ENCODE measurements at places on chromosomes 5 and 9.

DNA sequence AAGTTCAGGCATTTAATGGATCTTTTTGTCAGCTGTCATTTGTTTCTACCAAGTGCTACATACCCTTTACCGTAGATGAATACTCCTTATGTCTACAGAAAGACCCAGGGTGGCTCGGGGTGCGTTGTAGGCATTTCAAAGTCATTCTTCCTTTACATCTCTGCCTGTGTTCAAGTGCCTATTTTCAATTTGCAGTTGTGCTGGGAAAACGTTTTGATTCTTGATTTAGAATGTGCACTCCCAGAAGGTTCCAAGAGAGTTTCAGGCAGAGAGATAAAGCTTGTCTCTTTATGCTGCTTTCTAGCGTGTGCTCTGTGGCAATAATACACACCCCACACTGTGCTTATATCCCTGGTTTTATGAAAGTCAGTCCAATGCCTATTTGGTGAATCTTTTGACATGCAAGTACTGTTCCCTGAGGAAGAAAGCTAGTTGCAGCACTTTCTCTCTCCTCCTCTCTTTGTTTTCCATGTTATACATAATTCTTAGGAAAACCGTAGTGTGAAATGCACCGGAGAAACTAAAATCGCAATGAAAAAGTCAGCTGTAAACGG lies 828.1 kb upstream of the ZNF608 start:
- DNase-seq, result no peak

DNA sequence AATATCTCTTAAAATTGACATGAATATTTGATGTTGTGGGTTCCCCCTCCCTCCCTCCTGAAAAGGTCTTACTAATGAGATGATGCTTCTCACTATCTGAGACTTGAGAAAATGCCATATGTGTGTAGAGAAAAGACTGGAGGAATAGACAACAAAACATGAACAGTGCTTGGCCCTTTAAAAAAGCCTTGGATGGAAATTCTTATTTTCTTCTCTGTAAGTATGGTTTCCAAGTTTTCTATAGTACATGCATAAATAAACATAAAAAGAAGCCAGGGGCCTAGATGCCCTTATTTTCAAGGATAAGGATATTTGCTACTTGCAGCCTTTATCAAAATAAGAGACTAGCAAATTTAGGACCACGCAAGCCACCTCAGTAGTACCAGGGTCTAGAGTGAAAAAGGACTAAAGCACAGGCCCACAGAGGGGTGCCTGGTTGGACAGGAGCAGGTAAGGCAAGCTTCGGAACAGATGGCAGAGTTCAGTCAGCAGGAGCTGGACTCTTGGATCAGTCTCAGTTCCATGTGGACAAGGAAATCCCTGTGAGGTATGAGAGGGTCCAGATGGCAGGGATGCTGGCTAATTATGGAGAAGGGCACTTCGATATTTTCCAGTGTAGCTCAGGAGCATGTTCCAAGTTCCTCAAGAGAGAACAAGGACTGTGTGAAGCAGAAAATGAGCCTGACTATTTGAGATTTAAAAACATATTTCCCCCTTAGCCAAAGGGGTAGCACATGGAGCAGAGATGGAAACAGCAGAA lies 4.6 kb upstream of the ANP32B start:
- DNase-seq, result no peak

GRCh38 chr5:133854554-133854953 lies 113.9 kb downstream of the C5orf15 start:
- DNase-seq, result no peak

DNA sequence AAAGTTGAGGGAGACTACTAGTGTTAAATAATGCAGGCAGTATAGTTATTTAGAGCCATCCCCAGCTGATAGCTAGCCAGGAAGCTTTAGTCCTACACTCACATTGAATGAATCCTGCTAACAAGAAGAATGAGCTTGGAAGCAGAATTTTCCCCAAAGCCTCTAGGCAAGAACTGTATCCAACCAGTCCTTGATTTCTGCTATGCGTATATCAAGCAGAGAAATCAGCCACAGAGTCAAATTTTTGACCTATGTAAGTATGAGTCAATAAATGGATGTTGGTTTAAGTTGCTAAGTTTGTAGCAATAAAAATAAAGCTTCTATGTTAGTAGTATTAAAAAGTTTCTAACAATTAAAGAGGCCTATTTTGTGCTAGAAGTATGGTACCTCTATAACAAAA lies 672.1 kb upstream of the CHD1 start:
- no peak for DNase-seq

DNA sequence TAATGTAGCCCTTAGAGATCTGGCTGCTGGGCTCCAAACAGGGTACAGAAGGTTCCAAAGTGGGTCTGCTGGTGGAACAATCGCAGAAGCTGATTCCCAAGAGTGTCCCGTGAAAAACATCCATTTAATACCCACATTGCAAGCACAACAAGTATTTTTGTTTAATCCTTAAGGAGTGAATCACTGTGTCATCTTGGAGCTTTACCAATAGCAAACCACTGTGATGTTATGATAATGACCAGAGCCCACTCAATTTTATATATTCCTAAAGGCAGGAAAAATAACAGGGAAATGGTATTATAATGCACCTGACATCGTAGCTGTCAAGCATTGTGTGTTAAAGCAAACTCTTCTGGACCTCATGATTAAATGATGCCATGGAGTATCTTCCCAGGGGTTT lies 291.9 kb downstream of the FBXL7 start:
- DNase-seq, result no peak

DNA sequence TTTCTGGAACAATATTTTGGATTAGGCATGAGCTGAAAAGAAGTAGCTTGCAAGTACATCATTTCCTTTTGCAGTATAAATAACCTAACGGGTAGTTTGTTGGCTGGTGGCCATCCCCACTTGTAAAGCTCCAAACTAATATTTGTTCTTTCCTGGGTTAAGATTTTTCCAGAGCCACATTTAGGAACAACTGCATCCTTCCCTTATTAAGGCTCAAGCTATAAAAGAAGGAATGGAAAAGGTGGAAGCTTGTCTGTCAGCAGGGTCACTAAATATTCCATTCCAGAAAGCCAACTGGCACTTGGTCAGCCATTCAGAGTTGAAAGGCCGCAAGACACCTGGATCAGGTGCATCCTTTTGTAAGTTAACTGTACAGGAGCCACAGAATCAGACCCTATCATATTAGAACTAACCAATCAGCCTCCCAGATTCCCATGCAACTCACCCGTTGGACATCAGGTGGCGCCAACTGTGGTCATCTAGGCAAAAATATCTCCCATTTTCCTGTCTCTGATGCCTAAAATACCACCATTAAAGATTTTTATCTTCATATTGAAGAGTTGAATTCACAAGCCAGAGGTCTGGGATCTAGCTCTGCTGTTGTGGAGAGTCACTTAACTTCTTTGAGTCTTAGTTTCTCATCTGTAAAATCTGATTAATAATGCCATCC lies 82.9 kb downstream of the PTCD2 start:
- DNase-seq, result no peak

GRCh38 chr9:20728493-20729220 lies 44.6 kb downstream of the FOCAD start:
- DNase-seq, result no peak

GRCh38 chr5:32869216-32869615 lies 158.1 kb downstream of the NPR3 start:
- no peak for DNase-seq

DNA sequence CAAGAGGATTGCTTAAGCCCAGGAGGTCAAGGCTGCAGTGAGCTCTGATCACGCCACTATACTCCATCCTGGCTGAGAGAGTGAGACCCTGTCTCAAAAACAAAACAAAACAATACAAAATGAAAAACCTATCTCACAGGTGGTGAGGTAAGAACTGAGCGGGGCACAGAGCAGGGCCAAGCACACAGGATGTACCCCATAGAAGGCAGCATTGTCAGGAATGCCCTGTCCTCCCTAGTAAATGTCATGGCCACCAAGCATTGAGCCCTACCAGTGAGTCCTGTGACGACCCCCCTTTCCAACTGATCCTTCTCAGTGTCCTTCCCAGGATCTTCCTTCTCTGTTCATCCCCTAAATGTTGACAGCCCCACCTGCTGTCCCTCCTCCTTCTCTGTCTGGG lies 44.6 kb upstream of the ALDH1B1 start:
- DNase-seq, result no peak

GRCh38 chr9:136023410-136024225 lies 62.4 kb upstream of the UBAC1 start:
- no peak for DNase-seq

DNA sequence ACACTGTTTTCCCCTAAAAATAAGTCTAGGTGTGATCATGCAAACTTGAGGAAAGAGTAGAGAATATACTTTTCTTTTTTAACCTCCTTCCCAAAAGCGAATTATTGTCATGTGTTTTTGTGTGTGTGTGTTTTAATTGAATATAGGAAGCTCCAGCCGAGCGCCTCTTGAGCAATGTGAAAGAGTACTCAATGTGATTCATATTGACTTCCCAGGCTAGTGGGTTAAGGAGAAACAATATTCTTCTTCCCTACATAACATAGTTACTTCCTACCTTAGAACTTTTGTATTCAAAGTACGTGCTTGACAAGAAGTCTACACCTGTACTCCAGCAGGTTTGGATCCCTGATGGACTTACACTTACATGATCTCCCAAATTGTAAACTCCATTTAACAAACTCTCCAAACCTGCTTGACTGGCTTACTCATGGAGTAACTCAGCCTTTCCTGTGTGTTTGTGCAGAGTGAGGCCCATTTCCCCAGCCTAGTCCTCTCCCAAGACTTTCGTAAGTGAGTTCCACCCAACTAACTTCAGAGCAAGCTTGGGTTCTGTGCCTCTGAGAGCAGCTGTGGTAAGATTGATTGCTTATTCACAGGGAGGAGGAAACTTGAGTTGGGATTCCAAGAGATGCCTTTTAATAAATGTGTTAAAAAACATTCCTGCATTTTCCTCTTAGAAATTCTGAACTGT lies 9.3 kb downstream of the SLC28A3 start:
- DNase-seq, result no peak

GRCh38 chr5:83453937-83454336 lies 17.6 kb upstream of the VCAN start:
- no peak for DNase-seq

- no peak for DNase-seq
These were observed 19.6 kb downstream of the PPARGC1B start for GRCh38 chr5:149749481-149750365.

DNA sequence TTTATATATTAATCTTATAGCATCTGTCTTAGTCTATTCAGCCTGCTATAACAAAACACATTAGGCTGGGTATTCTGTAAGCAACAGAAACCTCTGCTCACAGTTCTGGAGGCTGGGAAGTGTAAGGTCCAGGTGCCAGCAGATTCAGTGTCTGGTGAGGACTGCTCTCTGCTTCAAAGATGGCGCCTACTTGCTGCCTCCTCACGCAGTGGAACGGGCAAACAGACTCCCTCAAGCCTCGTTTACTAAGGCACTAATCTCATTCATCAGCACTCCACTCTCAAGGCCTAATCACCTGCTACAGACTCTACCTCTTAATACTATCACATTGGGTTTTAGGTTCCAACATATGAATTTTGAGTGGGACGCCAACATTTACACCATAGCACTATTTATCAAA lies 5.2 kb upstream of the TBC1D2 start:
- no peak for DNase-seq

DNA sequence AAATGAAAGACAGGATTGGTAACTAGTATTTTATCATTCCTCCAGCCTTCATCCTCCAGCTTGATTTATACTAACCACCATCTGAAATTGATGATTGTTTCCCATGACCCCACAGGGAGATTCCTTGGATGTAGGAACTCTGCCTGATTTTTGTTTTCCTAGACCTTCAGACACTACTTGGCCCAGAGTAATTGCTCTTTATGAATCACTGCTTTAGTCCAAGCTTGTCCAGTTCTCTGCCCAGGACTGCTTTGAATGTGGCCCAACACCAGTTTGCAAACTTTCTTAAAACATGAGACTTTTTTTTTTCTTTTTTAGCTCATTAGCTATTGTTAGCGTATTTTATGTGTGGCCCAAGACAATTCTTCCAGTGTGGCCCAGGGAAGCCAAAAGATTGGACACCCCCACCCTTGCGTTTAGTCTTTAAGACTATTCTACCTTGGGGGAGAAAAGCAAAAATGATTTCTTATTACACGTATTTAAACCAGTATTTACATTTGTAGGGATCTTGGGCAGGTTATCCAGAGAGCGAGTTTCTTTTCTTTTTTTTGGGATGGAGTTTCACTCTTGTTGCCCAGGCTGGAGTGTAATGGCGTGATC lies 18.4 kb downstream of the BASP1 start:
- no peak for DNase-seq

GRCh38 chr5:95818181-95819147 lies 4.1 kb downstream of the GLRX start:
- no peak for DNase-seq

- no peak for DNase-seq
These were observed 178.4 kb downstream of the GNA14 start for GRCh38 chr9:77469515-77470231.

DNA sequence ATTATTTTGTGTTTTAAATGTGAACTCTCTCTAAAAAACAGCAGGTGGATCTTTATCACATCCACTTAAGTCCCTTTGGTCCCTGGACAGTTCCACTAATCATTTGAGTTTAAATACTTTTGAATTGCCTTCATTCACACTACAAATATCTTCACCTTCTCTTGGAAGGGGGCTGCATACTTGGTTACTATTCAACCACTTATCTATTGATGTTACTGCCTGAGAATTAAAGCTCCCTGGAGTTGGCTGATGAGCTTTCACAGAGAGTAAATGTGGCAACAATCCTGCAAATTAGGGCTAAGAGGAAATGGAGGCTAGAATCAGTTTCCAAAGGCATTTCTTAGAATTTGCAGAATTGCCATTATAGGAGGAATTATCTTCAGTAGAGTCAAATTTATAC lies 180.4 kb downstream of the ST8SIA4 start:
- DNase-seq, result no peak

- no peak for DNase-seq
These were observed 365.1 kb upstream of the PRR16 start for GRCh38 chr5:120098902-120099535.

DNA sequence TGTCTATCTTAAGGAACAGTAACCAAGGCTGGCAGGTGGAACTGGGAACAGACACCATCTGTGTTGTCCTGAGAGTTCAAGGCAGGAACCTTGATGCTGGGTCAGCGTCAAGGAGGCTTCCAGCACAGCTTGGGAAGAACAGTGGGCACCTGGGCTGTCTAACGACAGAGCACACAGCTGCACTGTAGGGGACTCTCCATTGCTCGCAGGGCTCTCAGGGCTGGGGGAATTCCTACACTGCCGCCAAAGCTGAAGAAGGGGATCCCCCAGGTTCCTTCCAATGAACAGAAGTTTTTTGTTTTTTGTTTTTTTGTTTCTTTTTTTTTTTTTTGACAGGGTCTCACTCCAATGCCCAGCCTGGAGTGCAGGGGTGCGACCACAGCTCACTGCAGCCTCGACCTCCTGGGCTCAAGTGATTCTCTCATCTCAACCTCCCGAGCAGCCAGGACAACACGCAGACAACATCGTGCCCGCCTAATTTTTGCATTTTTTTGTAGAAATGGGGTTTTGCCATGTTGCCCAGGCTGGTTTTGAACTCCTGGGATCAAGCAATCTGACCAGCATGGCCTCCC lies 81.9 kb downstream of the PTPN3 start:
- DNase-seq, result no peak

- peak; percentile 80 for DNase-seq
These were observed 110.0 kb upstream of the LPCAT1 start for GRCh38 chr5:1633605-1634336.

- DNase-seq, result no peak
These were observed at the start of gene LCN9 for GRCh38 chr9:135662758-135663450. Gene LCN9 (plus strand): TSS chr9:135663309. CDS start chr9:135663322, 13 bp downstream.
